ENCODE measurements at places on chromosomes 6 and 20. TPM values are rescaled to one million over a fixed set of nuclear protein-coding genes. Genes with fewer than 3 reads are reported as not detected.
A peak's percentile ranks its signal among the peaks of the same experiment; 100 is the strongest.

GRCh38 chr6:73747289-73747688 is 51.3 kb downstream of the CD109 start:
- DNase-seq, result no peak

- no peak for DNase-seq
These were observed 185.3 kb downstream of the OGFRL1 start for GRCh38 chr6:71473926-71474325.

DNA sequence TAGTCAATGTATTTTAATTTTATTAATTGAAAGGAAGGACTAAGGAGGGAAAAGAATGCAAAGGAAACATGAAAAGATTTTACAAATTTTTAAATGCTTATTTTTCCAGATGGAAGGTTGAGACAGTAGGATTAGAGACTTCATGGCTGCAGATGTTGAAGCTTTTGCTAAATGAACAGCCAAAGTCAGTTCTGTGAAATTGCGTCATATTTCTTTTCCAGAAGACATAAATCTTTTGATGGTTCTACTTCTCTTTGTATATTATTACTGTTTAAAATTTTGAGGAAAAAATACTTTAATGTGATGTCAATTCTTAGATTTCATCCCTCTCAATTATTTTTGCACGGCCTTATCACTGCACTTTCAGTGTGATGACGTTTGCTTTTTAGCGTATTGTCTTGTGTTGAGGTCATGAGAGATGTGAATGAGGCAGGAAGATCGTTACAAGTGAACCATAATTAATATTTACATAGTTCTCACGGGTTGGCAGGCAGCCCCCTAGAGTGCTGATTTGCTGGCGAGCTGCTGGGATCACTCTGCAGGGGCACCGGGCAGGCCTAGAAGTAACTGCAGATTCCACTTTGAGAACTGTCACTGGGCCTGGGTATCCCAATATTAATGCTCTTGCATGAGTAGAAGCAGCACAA is 158.1 kb downstream of the TBXT start:
- no peak for DNase-seq

- DNase-seq, result no peak
These were observed 41.6 kb upstream of the ZNF217 start for GRCh38 chr20:53635221-53635620.

DNA sequence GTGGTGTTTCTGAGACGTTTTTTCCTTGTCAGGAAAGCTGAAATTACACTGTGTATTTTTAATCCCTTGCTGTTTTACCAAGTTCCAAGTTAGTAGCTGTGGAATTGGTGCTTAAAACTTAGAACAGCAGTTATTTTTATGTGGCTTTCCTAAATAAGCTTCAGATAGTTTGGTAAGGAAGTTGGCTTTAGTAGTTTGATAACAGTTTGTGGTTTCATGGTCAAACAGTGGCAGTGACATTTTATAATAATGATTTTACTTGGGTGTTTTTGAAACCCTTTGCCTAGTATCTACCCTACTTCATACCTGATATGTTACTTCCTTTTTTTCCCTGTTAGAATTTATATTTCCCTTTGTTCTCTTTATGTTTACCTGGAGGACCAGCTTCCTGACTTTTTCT is 164.9 kb downstream of the JARID2 start:
- DNase-seq, result no peak

- DNase-seq, result peak; percentile 41
These were observed 154.3 kb upstream of the TENT5A start for GRCh38 chr6:81906709-81907204.

- no peak for DNase-seq
These were observed 6.2 kb upstream of the COL12A1 start for GRCh38 chr6:75211920-75212590.

The TTK gene
- 11.4 TPM for total RNA-seq

- DNase-seq, result no peak
These were observed 58.4 kb downstream of the PDE7B start for GRCh38 chr6:135909737-135910387.
